Brain pericyte (primary cell): ENCODE measurements at places on chromosomes 3 and 15.

DNA sequence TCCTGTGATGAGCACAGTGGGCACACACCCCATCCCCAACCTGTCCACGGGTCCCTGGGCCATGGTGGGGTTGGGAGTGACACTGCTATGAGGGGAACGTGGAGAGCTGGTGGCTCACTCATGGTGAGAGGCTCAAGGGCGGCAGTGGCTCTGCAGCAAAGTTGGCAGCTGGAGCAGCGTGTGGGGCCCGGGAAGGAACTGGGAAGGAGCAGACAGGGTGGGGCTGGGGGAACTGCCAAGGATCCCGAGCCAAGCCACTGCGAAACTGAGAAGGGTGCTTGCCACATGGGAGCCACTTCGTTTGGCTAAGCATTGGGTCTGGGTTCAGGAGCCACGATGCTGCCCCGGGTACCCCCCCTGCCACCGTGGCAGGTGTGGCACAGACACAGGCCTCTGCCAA is 80.1 kb downstream of the SNRK start:
- no peak for DNase-seq

- DNase-seq: no peak
These were observed 83.1 kb downstream of the HMG20A start for GRCh38 chr15:77503764-77504163.

DNA sequence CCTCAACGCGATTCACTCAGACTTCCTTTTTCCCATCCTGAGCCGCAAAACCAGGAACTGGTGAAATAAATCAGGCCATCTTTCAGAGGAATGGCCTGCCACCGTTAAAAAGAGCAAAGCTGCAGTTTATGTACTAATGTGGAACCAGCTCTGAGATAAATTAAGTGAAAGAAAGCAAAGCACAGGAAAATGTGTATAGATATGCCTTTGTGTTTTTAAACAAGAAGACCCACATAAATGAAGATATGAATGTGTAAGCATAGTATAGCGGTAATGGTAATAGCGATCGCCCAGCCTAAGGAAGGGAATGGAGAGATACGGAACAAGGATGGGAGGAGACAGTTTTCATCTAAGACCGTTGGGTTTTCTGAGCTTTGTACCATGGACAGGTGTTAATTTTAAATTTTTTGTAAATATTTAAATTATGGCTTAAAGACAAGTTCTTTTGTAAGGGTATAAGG is 30.8 kb upstream of the RPN1 start:
- no peak for DNase-seq

- no peak for DNase-seq
These were observed 20.6 kb downstream of the CTXND1 start for GRCh38 chr15:80231371-80231770.

DNA sequence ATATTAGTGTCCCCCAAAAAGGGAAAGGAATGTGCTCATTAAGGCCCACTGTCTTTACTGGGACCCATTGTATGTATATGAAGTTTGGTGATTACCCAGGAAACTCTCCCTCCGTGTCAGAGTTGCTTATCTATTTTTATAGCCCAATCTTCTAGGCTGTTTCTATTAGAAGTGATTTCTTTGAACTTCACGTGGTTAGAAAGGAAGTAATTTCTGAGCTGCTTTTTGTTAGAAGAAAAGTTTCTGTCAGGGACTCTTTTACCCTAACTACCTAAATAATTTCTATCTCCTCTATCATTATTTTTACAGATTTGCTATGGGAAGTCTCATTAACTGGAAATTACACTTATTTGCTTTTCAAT is 17.7 kb upstream of the SENP7 start:
- DNase-seq: no peak

DNA sequence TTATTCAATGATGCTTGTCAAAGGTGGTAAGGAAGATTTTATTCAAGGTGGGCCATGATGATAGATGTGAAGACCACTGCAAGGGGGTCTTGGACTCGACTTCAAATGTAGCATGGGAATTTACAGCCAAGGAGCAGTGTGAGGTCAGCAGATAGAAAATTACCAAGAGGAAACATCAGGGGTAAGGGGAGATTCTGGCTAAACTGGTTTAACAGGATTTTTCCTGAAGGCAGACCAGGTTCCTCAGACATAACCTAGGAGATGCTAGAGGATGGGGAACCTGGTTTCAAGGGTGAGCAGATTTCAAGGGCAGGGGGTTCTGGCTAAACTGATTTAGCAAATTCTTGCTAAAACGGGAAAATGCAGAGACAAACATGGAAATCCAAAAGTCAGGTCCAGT is 464.9 kb downstream of the TAFA4 start:
- DNase-seq: no peak

DNA sequence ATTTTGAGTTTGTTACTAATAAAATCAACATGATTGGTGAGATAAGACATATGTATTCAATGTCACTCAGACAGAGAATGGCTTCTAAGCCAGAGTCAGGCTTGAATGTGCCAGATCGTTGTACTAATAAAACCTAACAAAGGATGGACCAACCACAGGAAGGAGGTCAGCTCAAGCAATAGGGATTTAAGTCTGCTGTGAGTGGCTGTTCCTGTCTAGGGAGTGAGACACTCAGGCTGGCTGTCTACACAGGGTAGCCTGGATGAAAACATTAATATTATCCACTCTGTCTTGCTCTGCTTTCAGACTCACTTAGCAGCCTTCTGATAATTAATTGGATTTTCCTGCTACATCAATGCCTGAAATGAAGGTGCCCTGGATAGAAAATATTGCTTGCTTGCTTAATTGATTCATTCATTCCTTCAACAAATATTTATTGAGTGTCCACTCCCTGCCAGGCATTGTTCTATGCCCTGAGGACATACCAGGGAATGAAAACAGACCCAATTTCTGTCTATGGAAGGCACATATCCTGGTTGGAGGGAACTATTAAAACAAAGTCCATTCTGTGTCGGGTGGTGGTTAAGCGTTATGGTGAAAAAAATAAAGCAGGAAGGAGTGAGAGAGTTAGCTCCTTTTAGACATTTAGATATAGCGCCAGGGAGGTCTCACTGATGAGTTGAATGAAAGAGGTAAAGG is 239.4 kb downstream of the CHST2 start:
- DNase-seq: no peak

GRCh38 chr3:170772175-170772574 is 97.8 kb downstream of the RPL22L1 start:
- DNase-seq: no peak

DNA sequence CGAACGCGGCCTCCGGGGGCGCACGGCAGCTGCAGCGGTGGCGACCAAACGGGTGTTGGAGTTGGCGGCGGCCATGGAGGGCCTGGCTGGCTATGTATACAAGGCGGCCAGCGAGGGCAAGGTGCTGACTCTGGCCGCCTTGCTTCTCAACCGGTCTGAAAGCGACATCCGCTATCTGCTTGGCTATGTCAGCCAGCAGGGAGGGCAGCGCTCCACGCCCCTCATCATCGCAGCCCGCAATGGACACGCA is 725 bp downstream of the FEM1B start:
- no peak for DNase-seq

GRCh38 chr3:176097027-176097426 is 1100.3 kb downstream of the TBL1XR1 start:
- no peak for DNase-seq

- DNase-seq: no peak
These were observed 13.4 kb upstream of the GHSR start for GRCh38 chr3:172461530-172462138.

DNA sequence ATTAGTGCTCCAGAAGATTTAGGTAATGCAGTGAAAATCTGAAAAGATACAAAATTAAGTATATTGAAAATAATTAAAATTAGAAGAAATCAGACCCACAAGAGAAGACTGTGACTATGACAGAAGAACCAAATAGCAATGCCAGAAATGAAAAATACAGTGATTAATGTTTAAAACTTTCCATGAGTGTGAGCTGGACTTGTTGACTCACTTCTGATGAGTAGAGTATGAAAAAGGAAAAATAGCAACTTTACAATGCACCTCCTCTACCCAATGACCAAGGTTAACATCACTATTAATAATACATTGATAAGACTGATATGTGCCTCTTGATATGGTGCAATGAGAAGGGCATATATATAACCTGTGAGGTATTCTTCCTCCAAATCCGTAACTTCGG is 39.3 kb upstream of the SLC22A13 start:
- DNase-seq: no peak

- peak; percentile 56 for DNase-seq
These were observed 5.7 kb upstream of the CNTN6 start for GRCh38 chr3:1087066-1087560.

DNA sequence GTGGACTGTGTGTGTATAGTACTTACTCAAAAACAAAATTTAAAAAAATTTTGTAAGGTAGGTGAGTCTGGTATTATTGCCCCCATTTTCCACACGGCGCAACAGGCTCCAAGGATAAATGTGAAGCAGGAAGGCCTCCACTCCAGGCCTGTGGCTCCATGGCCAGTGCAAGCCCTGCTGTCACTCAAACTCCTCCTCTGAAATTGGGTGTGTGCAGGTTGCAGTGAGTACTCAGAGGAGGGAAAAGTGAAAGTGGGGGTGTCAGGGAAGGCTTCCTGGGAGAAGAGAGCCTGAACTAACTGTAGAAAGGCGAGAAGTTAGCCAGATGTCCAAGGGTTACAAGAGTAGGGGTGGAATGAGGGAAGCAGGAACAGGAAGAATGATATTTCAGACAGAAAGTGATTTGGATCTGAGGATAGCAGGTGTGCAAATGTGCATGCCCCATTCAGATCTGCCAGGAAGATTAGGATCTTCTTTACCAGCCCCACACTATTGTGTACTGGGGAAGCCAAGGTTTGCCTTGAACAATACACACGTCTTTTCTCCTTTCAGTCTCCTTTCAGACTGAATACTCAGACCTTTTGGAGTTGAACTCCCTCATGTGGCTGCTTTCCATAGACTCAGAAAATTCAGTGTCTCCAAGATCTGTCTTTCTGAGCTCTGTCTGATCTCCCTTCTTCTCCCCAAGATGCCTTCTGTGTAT is 48.7 kb upstream of the RYK start:
- DNase-seq: no peak

GRCh38 chr15:25787381-25787780 is 75.7 kb downstream of the ATP10A start:
- DNase-seq: no peak

DNA sequence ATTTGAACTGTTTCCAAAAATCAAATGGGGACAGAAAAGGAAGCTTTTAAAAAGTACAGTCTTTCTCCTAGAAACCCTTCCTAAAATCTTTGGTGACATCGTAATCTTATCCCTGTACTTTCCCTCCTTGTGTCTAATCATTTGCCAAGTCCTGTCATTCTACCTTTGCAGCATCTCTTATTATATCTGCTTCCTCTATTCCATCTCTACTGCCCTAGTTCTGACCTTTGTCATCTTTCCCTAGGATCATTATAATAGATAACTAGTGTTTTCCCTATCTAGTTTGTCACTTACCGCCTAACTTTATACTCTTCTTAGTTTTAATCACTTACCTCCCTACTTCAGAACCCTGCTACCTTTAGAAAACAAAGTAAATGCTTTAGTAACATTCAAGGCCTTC is 11.6 kb downstream of the USP8 start:
- no peak for DNase-seq

DNA sequence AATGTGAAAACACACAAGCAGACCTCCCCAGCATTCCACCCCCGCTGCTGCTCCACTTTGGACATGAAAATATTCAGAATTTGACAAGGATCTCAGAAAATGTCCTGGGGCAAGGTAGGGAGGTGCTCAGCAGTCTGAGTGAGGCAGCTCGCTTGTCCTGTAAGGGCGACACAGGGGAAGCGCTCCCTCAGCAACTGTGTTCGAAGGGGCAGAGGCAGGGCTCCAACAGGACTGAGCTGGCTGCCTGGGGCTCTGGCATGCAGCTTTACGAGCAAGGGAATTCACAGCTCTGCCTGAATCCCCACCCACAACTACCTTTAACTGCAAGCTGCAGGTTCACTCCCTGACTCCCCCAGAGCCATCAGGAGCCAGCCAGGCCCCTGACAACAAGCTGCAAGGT is 287.0 kb upstream of the LYSMD4 start:
- DNase-seq: no peak

DNA sequence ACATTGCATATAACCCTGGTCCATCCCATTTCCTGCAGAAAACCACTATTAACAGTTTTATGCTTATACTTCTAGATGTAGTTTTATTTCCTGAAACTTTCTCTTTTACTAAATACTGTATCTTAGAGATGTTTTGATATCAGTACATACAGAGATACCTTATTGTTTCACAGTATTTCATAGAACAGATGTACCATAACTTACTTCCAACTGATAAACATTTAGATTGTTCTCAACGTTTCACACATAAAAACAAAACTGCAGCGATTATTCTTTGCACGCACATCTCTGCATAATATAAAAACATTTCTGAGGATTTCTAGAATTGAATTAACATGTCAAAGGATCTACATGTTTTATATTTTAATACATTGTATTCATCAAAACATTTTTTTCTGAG is 2.6 kb downstream of the ZNF80 start:
- DNase-seq: no peak
